ENCODE measurements at places on chromosomes 4 and X. TPM values are rescaled to one million over a fixed set of nuclear protein-coding genes. Genes with fewer than 3 reads are reported as not detected.

POU3F4 gene
- not detected for total RNA-seq

ADGRG4 gene
- total RNA-seq, result not detected

LRP2BP gene
- 0.27 TPM for total RNA-seq

ATRX gene
- 15.7 TPM for total RNA-seq

ERCC6L gene
- total RNA-seq, result 12.4 TPM

KCNE5 gene
- total RNA-seq, result not detected

SLC34A2 gene
- 0.05 TPM for total RNA-seq

TLL1 gene
- total RNA-seq, result 0.11 TPM

FAM50A gene
- total RNA-seq, result 123 TPM

AKAP14 gene
- not detected for total RNA-seq

CXCL11 gene
- total RNA-seq, result 0.31 TPM

VEGFC gene
- 9.2 TPM for total RNA-seq

RBMXL3 gene
- total RNA-seq, result not detected

SMAD1 gene
- 10.9 TPM for total RNA-seq

TLR10 gene
- 0.02 TPM for total RNA-seq

HSD17B13 gene
- total RNA-seq, result 0.05 TPM

PRSS12 gene
- 0.38 TPM for total RNA-seq

USP53 gene
- total RNA-seq, result 10.6 TPM

CXCL8 gene
- 6.5 TPM for total RNA-seq

NEXMIF gene
- total RNA-seq, result 0.01 TPM

CFP gene
- 0.95 TPM for total RNA-seq

UNC5C gene
- not detected for total RNA-seq

Data from A549 treated with dexamethasone at 1 μM for 4 hours (cell line).